ENCODE measurements at places on chromosomes 2 and 18.
A peak's percentile ranks its signal among the peaks of the same experiment; 100 is the strongest.

- DNase-seq, result no peak
These were observed 293.6 kb upstream of the ATP5MC3 start for GRCh38 chr2:175475130-175475529.

DNA sequence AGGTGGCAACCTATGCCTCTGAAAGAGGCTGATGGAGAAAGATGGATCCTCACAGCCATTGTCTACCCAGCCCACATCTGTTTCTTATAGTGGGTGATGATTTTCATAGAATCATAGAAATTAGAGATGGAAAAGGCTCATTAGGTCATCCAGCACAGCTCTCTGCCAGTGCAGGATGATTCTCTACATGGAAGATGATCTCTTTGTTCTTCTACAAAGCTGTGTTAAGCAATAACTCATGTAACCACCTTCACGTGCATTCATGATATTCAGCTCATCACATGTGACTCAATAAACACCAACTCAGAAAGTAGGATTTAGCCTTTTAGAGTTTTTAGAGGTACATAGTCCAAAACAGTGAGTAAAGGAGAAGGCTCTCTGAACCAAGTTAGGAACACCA lies 539.4 kb upstream of the ID2 start:
- no peak for DNase-seq

- DNase-seq, result no peak
These were observed 200.6 kb downstream of the ZFP36L2 start for GRCh38 chr2:43025709-43026295.

GRCh38 chr2:135709992-135710391 lies 31.7 kb upstream of the UBXN4 start:
- peak; percentile 73 for DNase-seq

DNA sequence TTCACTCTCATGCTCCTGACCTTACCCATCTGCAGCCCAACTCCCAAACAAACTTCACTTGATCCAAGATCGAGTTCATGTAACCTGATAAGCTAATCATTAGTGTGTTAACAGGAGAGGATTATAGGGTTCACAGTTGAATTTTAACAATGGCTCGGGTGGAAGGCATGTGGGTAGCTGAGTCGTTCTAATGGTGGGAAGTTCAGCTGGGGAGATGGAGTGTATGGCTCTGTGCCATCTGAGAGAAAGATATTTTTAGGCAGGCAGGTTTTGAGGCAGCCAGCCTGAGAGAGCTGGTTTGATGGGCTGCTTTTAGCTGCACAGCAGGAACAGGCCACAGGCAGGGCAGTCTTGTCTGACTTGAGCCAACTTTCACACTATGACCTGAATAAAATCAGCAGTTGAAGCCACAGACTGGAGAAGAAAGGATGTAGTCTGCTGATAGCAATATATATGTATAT lies 17.7 kb upstream of the NFE2L2 start:
- peak; percentile 74 for DNase-seq

GRCh38 chr18:1018181-1018681 lies 113.6 kb downstream of the ADCYAP1 start:
- DNase-seq, result no peak

DNA sequence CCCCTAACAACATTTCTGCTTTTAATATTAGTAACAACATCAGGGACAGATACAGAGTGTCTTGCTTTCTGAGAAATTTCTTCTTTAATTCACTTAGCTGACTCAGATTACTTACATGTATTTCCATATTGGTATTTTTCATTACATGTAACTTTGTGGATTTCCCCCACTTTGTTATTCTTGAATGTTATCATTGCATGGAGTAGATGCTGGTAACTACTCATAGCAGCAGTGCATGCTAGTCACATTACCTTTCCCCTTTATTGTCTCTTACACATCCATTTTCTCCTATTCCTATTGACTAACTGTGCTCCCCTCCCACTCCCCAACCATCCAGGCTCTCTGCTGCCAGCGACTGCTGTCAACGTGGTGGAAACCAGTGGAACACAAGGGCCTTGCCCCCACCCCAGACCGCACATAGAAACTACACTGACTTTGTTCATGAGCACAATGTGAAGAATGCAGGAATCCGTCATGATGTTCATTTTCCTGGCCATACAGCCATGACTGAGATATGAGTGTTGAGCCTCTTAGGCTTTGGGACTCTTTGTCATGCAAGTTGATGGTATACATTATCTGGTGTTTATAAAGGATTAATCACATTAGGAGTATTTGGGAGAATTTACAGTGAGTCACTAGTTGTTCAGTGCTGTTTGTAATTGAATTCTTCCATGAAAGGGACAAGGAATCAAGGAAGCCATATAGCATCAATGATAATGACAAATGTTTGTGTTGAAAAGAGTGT lies 91.0 kb downstream of the EPB41L5 start:
- no peak for DNase-seq

DNA sequence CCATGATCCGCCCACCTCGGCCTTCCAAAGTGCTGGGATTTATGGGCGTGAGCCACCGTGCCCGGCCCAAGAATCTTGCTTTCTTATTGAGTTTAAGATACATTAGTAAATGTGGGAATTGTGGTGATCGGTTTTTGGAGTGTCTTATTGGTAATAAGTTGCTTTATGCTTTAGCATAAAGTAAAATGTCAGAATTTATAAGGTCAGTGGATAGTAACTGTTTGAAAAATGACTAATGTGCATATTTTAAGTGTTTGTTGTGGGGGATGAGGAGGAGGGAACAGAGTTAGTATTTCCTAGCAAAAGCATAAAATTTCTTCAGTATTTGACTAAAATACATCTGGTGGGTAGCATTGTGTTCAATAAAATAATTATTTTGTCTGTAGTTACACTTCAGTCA lies 77.4 kb downstream of the SLC39A10 start:
- DNase-seq, result no peak

- no peak for DNase-seq
These were observed 37.5 kb upstream of the MAPRE3 start for GRCh38 chr2:26932974-26933373.

DNA sequence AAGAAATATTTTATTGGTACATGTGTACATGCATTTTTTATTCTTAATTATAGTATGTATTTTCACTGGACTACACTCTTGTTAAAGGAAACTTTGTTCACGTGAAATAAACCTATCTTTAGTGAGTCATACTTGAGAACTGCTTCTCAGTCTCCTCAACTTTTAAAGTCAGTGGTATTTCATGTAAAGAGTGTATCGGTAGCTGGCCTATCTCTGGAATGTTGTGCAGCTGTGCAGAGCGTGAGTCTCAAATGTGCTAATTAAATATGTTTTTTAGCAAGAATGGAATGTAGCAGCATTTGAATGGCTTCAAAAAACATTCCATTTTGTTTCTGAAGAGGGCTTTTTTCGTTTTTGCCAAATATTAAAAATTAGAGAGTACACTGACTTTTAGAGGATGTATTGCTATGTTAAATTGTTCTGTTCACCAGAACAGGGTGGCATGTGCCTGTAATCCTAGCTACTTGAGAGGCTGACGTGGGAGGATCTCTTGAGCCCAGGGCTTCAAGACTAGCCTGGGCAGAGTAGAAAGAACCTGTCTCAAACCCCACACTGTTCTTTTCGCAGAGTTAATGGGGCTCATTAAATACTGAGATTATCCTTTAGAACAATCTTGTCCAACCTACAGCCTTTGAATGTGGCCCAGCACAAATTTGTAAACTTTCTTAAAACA lies 14.3 kb downstream of the SPTBN1 start:
- no peak for DNase-seq

DNA sequence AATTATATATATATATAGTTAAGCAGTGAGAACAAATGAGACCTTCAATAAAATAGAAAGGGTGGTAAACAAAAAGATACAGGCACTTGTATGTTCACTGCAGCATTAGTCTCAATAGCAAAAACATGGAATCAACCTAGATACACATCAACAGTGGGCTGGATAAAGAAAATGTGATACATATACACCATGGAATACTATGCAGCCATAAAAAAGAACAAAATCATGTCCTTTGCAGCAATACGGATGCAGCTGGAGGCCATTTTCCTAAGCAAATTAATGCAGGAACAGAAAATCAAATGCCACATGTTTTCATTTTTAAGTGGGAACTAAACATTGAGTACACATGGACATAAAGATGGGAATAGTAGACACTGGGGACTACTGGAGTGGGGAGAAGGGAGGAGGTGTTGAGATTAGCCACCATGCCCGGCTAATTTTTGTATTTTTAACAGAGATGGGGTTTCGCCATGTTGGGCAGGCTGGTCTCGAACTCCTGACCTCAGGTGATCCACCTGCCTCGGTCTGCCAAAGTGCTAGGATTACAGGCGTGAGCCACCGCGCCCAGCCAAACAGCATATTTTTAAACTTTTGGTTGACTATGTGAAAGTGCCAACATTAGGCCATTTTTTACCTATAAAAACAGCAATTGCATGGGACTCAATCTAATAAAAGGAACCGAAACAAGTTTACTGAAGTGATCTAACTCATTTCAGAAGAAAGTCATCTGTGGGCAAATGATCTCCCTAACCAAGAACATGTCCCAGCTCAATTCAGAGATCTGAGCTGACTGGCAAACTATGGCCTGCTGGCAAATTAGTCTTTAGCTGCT lies 23.7 kb downstream of the ICA1L start:
- DNase-seq, result no peak

DNA sequence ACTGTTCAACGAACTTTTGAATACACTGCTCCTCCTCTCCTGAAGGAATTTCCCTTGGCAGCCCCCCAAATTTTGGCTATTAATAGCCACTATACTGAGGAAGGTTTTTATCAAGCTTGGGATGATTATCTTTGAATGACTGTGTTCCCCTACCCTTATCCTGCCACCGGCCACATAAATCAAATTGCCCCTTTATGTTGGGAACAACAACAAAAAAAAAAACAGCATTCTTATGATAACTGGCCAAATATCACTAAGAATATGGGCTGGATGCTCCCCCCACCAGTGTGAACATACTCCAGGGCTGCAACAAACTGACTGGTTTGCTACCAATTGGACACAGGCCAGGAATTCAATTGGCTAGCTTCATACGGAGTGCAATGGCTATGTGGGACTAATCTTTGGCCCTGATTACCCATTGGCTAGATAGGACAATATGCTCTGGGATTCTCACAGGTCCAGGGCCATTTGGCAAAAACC lies 20.6 kb downstream of the DUSP11 start:
- no peak for DNase-seq

DNA sequence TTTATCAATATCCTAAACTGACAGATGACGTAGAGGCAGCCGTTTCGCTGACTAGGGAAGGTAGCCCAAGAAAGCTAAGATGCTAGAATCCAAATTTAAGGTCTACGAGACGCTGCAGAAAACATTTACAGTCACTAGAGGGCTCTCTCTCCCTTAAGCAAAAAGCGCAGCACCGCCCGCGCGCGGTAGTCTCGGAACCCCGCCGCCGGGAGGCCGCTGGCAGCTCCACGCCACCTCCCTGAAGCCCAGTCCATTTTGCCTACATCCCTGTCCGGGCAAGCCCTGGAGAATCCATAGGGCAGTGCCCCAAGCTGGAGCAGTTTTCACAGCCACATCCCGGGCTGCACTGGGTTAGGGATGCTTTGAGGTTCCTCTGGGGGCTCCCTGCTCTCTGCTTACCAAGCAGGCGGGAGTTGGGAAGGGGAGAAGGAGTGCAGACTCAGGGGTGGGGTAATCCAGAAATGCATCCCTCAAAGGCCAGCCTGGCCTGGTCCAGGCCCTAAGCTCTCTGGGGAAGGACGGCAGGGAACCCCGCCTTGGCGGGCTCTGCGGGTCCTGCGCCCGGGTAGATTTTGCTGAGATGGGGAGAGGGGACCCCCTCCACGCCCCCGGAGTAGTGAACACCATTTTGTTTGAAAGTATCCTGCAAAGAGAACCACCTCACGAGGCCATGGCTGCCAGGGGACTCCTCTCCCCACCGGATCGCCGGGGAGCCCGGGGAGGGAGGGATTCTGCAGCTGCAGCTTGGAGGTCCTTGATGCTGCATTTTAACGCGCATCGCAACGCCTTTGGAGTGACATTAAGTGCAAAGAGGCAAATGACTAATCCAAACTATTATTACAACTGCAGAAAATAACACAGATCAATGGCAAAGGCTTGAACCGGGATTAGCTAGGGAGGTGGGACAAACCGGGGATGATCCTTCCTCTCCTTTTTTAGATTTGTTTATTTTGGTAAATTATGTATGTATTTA lies 1.3 kb upstream of the DPYSL5 start:
- DNase-seq, result peak; percentile 73

DNA sequence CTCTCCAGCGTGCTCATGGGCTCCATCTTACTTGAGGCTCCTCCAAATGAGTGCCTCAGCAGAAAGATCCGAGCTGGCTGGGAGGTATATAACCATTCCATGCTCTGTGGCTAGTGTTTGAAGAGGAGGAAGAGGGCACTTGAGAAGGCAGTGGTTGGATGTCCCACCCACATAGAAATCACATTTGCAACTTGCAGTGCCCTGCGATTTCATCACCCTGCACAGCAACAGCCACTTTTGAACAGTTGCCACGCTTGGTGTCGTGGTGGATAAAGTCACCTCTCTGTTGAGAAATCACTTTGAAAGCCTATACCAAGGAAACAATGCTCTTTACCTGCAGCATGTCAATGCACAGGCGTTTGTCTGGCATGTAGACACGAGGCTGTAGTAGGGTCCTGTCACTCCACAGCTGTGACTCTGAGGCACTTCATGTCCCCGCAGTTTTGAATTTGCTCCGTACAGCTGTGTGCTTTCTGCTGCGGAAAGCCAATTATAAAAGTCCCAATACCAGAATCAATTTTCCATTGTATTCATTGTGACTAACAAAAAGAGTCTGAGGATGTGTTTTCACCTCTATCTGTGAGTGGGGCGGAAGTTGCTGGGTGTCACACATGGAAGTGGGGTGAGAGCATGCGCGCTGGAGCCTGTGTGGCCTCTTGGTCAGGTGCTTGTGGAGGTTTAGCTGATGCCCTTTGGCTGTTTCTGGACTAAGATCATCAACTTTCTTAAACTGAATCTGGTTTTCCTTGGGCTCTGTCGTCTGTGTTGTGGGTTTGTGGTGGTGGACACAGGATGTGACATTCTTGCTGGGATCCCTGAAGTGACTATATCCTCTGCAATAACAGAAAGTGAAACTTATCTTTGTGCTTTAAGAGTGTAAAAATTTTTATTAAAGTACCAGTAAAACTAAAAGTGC lies 2.8 kb downstream of the CNDP2 start:
- peak; percentile 63 for DNase-seq

- no peak for DNase-seq
These were observed 267.7 kb downstream of the NBAS start for GRCh38 chr2:15293262-15293937.

- no peak for DNase-seq
These were observed 147.5 kb upstream of the BCL2L11 start for GRCh38 chr2:110973262-110973661.

All from KBM-7 (cell line).